ENCODE measurements at places on chromosomes 12 and 14. TPM values are rescaled to one million over a fixed set of nuclear protein-coding genes. Genes with fewer than 3 reads are reported as not detected.

Gene G2E3
- polyA plus RNA-seq, result 28.0 TPM

Gene CARMIL3
- 49.3 TPM for polyA plus RNA-seq

Gene INHBC
- not detected for polyA plus RNA-seq

Gene PNMA1
- polyA plus RNA-seq, result 191 TPM

Gene WNT1
- not detected for polyA plus RNA-seq

All from neural cell (in vitro differentiated cells).